ENCODE measurements at places on chromosomes 7 and 10.

GRCh38 chr7:94683066-94683465, 27.1 kb upstream of the SGCE start:
- no peak for DNase-seq

- DNase-seq = no peak
Observed at GRCh38 chr10:81877596-81877995, 2.6 kb downstream of the NRG3 start.

DNA sequence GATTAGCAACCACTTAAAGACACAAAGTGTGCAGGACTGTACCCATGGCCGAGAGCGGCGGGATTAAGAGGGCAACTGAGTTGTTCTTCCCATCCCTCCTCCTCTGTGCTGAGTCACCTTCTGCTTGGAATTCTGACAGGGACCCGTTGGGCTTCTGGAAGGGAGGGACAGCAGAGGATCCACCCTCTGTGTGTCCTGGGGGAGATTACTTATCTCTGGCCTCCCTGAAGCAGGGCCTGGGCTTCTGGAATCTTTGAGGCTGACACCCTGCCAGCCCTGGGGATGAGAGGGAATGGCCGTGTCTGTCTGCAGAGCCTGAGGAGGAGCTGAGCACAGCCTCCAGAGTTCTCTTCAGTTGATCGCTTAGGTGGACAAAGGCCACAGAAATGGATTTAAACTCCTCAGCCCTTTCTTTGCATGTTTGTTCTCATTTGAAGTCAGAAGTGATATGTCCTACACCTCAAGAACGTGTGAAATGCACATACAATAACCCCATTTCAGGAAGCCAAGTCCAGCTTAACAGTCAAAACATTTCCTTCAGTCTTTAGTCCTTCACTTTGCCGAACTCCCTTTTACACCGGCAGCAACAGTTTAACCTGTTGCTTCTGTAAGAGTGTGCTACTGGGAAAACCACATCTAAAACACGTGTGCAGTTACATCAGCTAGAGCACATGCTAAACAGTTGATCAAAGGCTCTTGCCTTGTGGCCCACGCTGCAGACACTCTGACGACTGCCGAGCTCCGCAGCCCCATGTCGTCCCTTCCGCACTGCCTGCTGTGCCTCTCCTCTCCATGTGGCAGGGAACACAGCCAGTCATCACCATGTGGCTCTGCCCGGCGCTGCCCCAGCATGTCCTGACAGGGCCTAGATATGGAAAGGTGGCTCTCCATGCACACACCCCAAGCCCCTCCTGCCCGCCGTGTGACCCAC, 55.7 kb downstream of the IKZF1 start:
- peak; percentile 24 for DNase-seq

DNA sequence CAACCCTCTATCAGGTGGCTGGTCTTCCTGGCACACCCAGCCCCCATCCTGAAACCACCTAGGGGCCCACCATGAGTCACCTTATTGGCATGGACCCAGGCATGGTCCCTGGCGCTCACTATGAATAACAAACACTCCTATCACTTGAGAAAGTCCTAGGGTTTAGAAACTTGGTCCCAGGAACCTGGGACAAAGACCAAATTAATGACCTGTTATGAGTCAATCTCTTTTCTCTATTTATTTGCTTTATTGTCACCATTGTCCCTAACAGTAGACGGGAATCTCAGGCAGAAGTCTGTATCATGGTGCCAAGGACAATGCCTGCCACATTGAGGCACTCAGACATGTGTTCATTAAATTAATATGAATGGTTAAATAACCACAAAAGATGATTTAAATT, 599.6 kb upstream of the C7orf33 start:
- no peak for DNase-seq

GRCh38 chr10:69910561-69910960, 108.9 kb downstream of the COL13A1 start:
- no peak for DNase-seq

DNA sequence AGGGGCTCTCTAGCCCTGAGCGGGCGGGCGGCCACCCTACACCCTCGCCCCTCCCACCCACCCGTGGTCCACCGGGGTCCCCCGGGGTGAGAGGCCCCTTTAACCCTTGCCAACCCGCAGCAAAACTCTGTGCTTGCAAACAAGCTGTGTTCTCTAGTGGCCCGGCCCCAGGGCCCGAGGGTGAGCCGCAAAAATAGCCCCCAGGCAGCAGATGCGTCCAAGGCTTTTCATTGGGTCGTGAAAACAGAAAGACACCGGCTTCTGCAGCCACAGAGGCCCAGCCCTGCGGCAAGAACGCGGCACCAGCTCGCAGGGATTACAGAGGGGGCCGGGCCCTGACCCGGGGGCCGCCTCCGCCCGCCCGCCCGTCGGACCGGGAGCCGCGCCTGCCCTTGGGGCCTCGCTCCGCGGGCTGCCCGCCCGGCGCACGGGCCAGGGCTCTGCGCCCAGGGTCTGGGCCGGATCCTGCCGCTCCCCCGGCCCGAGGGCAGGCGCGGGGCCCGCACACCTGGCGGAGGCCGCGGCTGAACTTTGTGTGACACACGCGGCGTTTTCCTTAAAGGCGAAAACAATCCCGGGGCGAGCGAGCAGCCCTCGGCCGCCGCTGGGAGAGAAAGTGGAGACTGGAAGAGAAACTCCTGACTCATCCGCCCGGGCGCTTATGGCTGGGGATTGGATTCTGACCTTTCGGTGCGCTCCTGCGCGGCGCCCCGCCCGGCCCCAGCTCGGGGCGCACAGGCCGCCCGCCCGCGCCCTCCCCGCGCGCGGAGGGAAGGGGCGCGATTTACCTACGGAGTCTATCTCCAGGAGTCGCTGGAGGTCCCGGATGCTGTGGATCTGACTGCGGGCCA, 2.8 kb downstream of the PDGFA start:
- peak; percentile 88 for DNase-seq

DNA sequence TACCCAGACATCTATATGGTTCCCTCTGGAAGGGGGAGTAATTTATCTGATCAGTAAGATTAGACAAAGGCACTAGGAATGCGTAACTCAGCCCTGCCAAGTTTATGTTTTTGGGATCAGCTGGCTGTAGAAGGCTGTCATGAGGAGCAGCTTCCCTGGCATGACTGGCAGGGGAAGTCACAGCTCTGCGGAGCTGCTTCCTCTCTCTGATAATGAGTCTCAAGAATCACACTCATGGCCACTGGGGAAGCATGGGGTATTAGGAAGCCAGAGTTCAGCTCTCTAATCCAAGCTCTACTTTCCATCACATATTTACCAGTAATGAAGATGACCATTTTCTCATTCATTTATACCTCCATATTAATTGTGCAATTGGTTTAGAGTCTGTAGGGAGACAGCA, 758.9 kb downstream of the GRM8 start:
- DNase-seq = no peak

- peak; percentile 57 for DNase-seq
Observed at GRCh38 chr10:87092861-87093631, 1.6 kb downstream of the GLUD1 start.

- no peak for DNase-seq
Observed at GRCh38 chr7:115693779-115694178, 336.8 kb downstream of the TFEC start.

DNA sequence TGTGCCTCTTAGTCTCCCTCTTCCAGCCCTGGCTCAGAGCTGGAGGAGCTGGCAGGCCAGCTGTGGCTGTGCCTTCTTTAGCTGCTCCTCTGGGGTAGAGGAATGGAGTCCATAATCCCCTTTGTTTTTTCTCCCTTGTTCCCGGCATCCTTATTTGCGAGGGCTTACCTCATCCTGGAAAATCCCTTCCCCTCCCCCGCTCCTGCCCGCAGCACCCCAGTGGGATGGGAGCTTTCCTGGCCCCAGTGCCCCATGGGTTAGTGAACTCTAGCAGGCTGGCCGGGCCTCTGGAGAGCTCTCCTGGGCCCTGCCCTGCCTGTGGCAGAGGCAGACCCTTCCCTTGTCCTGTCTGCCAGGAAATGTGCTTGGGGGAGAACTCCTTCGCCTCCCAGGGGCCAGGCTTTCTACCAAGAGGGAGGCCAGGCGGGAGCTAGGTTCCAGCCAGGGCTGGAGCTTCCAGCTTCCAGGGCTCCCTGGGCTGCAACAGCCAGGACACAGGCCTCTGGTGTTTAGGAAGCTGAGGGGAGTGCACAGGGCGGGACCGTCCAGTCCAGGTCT, 16.5 kb upstream of the TRIM8 start:
- DNase-seq = peak; percentile 86

DNA sequence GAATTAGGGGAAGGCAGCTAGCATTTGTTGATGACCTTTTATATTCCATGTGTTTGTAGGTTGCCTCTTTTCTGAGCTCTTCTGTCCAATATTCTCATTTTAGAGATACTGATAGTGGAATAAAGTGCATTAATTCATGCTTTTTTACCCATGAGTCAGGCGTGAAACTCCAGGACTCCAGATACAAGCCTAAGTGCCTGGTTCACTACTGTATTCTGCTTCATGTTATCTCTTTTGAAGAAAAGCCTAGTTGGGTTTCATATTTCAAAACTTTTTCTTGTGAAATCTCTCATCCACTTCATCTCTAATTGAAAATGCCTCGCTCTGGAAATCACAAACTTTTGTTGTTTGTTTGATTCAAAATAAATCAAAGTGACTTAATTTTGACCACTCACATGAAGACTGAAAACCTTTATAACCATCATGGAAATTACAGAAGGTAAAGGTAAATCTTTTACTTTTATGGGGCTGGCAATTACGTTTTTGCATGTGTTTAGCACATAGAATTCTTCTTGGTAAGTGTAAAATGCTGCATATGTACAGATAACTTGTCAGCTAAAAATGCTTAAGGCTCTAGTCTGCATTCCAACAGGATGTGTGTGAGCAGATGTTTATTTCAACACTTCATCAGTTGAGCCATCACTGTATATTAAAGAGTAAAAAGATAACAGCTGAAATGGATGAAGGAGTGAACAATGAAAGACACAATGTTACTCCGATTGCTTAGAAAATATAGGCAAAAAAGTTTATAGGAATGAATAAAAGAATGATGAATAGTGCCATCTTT, 961.8 kb upstream of the CELF2 start:
- DNase-seq = peak; percentile 48

DNA sequence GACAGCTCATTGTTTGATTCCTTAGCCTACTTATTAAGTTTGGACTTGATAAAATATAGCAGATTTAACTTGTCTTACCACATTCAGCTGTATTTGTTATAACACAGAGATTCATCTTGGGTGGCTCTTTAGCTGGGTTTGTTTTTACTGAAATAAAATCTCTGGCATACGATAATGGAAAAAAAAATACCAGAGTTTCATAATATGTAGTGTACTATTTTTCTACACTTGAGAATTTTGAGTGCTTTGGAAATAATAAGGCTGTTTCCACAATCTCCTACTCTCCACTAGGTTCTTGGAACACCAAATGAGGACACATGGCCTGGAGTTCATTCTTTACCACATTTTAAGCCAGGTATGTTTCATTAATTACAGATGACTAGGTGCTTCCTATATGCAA, 218.6 kb upstream of the FZD1 start:
- no peak for DNase-seq

DNA sequence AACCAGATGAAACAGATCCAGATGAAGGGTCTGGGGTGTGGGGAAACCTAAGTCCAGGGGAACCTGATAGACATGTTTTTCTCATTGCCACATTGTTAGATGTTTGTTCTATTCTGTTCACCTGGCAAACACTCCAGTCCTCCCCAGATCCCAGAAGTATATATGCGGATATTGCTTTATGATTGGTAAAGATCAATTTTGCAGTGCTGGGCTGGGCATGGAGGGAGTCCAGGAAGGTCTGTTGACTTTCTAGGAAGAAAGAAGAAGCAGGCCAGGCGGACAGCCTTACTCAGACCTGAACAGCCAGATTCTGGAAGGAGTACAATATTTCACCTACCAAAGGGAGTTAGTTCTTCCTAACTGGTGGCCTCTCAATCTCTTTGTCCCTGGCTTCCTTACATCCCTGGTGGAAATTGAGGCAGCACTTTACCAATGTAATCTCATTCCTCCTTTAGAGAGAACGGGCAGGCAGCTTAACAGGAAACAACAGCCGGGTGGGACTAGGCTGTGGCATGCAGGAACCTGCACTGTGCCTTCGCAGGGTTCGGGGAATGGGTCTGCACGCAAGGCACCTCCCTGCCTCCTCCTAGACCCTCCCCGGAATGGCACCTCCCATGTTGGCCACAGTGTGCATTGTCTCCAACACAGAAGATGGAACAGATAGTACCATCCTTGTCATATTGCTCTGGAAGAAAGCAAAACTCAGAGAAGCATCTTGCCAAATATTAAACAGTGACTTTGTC, 930 bp downstream of the GIMAP6 start:
- no peak for DNase-seq

- no peak for DNase-seq
Observed at GRCh38 chr10:4102802-4103344, 317.9 kb upstream of the KLF6 start.

DNA sequence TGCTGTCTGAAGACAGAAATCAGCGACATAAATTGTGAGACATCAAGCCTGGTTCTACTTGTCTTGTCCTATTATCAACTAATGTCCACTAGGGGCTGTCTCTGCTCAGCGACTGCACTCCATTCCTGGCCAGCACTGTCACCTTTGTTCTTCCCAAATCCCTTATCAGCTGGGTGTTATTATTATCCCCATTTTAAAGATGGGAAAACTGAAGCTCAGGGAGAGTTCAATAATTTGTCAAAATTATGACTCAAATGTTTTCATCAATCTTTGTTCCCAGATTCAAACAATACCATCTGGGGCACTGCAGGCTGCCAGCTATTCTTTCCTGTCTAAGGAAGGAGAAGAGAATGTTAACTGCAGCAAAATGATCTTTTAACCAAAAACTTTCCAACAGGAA, 431.6 kb upstream of the NFE2L3 start:
- peak; percentile 16 for DNase-seq

GRCh38 chr7:2079332-2080059, 153.2 kb downstream of the MAD1L1 start:
- no peak for DNase-seq

- no peak for DNase-seq
Observed at GRCh38 chr10:121694966-121695643, 96.9 kb upstream of the FGFR2 start.

DNA sequence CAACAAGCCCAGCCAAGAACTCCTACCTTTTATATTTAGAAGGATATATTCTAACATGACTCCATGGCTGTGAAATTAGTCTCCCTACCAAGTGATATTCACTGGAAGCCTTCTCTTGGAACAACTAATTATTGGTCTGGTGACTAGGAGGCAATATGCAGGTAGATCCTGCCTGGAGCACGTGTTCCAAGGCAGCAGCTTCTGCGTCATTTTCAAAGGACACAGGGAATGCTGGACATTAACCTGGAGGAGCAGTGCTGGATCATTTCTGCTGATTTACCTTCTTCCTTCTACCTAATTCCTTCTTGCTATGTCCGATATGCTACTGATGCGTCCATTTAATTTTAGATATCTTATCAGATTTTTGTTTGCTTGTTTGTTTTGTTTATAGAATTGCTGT, 5.6 kb downstream of the AKR1D1 start:
- no peak for DNase-seq

GRCh38 chr7:2440608-2441245, 35.5 kb downstream of the GRIFIN start:
- peak; percentile 62 for DNase-seq

- DNase-seq = no peak
Observed at GRCh38 chr7:29053105-29053872, 93.0 kb downstream of the CPVL start.

GRCh38 chr7:141462958-141463357, 88.3 kb upstream of the AGK start:
- no peak for DNase-seq

GRCh38 chr7:2566348-2566889, 7.6 kb downstream of the IQCE start:
- DNase-seq = no peak

- no peak for DNase-seq
Observed at GRCh38 chr7:55023841-55024505, 5.2 kb downstream of the EGFR start.
